ENCODE measurements at places on chromosomes 13 and 19.

- no peak for DNase-seq
Measured at GRCh38 chr13:84653915-84654534, 771.8 kb upstream of the SLITRK1 start.

DNA sequence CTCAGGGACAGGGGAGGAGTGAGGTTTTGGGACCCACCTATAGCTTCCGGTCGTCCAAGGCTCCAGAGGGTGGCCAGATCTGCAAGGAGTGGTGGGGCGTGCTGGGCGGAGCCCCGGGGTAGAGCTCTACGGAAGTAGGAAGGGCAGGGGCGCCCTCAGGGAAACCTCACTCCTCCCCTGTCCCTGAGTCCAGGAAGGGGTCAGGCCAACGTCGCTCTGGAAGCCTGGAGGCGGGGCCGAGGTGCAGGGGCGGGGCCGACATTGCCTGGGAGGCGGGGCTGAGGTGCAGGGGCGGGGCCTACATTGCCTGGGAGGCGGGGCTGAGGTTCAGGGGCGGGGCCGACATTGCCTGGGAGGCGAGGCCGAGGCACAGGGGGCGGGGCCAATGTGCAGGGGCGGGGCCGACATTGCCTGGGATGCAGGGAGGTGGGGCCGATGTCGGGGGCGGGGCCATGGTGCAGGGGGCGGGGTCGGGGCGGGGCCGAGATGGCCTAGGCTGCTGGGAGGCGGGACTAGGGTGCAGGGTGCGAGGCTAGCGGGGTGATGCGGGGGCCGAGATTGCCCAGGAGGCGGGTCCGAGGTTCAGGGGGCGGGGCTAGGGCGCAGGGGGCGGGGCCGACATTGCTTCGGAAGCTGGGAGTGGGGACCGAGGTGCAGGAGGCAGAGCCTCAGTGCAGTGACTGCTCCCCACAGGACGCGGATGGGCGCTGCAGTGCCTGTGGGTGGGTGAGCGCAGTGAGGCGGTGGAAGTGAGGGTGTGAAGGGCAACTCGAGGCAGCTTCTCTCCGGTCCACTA is 4.9 kb upstream of the PALM start:
- DNase-seq, result peak; percentile 97

GRCh38 chr19:43622070-43622469 is 2.6 kb upstream of the ZNF428 start:
- DNase-seq, result no peak

- DNase-seq, result no peak
Measured at GRCh38 chr19:38158730-38159129, 65.3 kb downstream of the DPF1 start.

GRCh38 chr19:3062165-3063105 is at the start of gene TLE5:
TLE5 (minus strand) TSS chr19:3062495; CDS start chr19:3062200, 295 bp downstream.
- DNase-seq, result peak; percentile 64

DNA sequence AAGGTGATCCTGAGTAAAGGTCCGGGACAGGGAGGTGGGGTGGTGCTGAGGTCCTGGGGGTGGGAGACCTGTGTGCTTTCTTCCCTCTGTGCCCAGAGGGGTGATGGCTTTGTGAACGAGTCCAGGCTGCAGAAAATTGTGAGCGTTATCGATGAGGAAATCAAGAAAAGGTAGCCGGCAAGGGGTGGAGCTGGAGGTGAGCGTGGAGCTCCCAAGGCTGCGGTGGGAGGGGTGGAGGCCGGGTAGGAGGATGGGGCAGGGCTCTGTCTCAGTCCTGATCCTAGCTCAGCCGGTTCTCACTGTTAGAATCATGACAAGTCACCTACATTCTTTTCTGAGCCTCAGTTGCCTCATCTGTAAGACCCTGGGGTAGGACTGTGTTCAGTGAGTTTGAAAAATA is 4.0 kb downstream of the SELENOV start:
- no peak for DNase-seq

- DNase-seq, result no peak
Measured at GRCh38 chr19:13861392-13861713, 15.6 kb upstream of the NANOS3 start.

- no peak for DNase-seq
Measured at GRCh38 chr13:100789481-100789880, 114.9 kb upstream of the TMTC4 start.

- DNase-seq, result peak; percentile 70
Measured at GRCh38 chr19:55173714-55174409, 6.2 kb downstream of the SYT5 start.
